ENCODE measurements at places on chromosomes 11 and 22.

DNA sequence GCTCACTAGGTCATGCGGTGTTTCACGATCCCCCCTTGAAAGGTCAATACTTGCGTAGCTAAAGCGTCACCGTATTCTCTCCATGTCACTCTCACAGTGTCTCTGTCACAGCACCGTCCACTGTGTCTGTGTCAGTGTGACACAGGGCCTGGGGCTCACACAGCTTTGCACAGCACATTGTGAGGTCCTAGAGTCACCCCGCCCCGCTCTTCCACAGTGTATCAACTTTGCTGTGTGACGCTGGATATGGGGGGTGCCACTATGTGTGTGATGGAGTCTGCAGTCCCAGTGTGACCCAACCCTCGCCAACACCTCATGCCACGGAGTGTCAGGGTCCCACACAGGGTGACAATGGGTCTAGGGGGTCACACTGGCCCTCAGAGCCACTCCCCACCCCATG is 583 bp downstream of the P4HA3 start:
- DNase-seq, result no peak

DNA sequence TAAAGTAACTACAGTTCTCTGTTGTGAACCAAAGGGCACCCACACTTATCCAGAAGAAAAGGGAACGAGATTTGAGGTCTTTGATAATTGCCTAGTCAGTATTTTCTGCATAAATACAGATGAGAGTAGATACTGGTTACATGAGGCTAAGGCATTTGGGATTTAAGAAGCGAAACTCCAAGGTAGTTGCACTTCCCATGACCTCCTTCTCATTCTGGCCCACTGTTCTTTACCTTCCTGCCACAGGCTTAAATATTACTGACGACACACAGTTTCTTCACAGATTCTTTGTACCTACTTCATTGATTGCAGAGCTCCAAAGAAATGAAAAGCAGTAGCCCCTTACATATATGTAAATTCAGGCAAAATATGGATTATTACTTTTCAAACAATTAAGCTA is 915.3 kb downstream of the LRRC4C start:
- DNase-seq, result no peak

- no peak for DNase-seq
Observed at GRCh38 chr11:69921128-69922014, 102.2 kb upstream of the FGF3 start.

DNA sequence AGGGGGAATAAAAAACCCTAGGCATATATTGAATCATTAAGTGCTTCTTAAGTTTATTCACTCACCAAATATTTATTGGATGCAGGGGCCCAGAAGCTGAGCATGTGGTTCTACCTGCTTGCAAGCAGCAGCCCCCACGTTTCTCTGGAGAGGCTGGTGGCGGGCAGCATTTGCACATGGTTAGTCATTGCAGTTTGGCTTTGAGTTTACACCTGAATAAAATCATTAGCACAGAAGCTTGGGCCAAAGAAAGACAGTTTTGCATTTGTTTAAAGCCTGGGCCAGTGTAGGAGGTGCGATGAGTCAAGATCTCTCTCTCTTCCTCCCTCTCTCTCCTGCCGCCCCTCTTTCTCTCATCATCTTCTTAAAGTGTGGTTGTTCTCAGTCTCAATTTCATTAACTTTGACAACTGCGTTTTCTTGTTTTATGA is 72.6 kb downstream of the C22orf31 start:
- no peak for DNase-seq

GRCh38 chr11:20021212-20021611 is 139.1 kb downstream of the DBX1 start:
- DNase-seq, result no peak

DNA sequence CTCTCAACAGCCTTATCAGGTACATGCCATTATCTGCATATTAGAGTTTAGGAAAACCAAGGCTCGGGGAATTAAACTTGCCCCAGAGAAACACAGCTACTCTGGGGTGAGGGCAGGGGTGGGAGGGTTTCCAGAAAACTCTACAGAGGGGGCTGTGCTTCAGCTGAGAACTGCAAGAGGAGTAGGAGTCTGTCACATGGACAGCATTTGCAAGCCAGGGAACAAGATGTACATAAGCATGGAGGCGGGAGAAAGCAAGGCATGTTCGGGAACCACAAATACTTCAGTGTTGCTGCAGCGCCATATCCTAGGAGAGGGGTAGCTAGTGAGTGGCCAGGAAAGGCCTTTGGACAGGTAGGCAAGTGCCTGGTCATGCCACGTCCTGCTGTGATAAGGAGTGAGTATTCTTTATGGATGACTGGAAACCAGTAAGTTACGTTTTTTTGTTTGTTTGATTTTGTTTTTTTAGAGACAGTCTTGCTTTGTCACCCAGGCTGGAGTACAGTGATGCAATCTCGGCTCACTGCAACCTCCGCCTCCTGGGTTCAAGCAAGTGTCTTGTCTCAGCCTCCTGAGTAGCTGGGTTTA is 57.2 kb downstream of the GRAMD1B start:
- no peak for DNase-seq

- DNase-seq, result no peak
Observed at GRCh38 chr11:68695531-68695930, 11.2 kb downstream of the GAL start.

GRCh38 chr11:12461516-12461915 is 84.1 kb downstream of the PARVA start:
- no peak for DNase-seq

- DNase-seq, result no peak
Observed at GRCh38 chr11:75013051-75013450, 24.3 kb downstream of the NEU3 start.

- no peak for DNase-seq
Observed at GRCh38 chr11:74818283-74818946, 69.8 kb downstream of the RNF169 start.

DNA sequence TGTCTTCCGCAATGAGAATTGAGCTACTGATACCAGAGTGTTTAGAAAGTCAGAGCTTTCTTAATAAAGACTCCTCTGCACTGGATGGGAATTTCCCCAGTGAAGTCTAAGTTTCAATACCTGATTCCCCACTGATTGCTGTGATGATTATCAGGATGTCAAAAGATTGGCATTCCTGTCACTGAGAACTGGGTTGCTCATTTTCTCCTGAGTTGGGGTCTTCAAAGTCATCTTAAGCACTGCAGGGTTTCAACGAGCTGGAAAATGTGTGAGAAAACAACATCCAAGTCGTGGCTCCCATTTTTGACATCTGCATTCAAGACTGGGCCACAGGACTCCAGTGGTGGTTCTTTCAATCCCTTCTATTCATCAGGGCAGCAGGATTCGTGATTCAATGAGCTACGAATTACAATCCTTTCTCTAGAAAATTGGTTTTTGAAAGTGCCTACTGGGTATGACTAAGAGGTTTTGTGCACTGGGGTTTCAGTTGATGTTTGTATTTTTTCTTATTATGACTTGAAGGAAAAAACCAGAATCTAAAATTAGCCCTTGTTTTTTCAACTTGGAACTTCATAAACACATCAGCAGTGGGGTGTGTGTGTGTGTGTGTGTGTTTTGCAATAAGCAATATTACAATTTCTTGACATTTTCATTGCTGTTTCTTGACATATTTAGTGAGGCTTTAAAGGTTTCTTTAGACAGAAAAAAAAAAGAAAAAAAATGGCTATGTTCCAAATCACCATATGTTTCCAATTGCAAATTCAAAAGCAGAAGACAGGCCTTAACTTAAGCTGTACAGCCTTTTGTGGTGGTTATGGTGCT is 233.0 kb downstream of the FAM76B start:
- no peak for DNase-seq

GRCh38 chr22:30181459-30182349 is 64.9 kb downstream of the LIF start:
- DNase-seq, result no peak

GRCh38 chr11:11146830-11147229 is 206.2 kb downstream of the CSNK2A3 start:
- DNase-seq, result no peak

GRCh38 chr22:41028841-41029240 is 63.6 kb upstream of the EP300 start:
- DNase-seq, result no peak

DNA sequence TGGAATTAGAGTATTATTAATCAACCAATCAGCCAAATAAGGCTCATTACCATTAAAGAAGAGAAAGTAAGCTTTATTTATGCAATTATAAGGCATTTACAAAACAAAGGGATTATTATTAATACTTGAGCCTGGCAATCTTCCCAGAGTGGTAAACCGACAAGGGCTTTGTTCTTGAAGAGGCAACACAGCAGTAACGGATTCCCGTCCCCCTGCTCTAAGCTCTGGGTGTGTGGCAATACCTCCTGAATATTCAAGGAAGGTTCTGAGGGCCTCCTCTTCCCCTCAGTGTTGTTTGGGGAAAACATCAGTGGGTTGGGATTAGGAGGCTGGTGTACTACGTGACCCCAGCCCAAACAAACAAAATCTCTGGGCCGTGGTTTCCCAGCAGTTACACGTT is 176.5 kb downstream of the TENM4 start:
- no peak for DNase-seq

- no peak for DNase-seq
Observed at GRCh38 chr22:21937041-21937820, 15.4 kb downstream of the PPM1F start.

DNA sequence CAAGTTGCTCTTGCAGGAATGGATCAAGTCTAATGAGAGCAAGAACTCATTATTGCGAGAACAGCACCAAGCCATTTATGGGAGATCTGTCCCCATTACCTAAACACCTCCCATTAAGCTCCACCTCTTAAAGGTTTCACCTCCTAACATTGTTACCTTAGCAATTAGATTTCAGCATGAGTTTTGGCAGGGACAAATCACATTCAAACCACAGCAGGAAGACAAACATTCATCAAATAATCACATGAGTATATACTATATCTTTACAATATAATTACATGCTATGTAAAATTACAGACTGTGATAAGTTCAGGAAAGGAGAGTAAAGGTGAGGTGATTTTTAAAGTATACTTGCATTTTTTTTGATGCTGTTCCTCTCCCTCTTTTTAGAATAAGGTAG is 6.6 kb upstream of the TEAD1 start:
- DNase-seq, result no peak

GRCh38 chr11:61091373-61092279 is 10.7 kb upstream of the CD5 start:
- no peak for DNase-seq

- no peak for DNase-seq
Observed at GRCh38 chr11:70054004-70054403, 24.1 kb upstream of the ANO1 start.

GRCh38 chr22:33018232-33018864 is 39.8 kb downstream of the SYN3 start:
- no peak for DNase-seq

DNA sequence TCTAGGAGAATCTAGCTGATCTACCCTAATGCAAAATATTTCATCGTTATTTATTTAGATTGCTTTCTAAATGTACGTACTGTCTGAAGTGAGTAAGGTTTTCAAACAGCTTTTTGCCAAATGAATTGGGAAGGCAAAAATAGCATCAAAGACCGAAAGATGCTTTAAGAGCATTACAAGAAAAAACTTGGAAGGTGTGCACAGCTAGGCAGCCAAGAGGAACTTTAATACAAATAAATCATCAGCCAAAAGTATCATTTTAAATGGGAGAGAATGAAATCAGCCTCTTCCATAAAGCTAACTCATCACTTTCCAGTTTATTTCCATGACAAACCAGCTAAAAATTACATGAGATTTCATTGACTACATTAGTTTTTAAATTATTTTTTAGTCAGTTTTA is 30.2 kb upstream of the CFAP300 start:
- no peak for DNase-seq

DNA sequence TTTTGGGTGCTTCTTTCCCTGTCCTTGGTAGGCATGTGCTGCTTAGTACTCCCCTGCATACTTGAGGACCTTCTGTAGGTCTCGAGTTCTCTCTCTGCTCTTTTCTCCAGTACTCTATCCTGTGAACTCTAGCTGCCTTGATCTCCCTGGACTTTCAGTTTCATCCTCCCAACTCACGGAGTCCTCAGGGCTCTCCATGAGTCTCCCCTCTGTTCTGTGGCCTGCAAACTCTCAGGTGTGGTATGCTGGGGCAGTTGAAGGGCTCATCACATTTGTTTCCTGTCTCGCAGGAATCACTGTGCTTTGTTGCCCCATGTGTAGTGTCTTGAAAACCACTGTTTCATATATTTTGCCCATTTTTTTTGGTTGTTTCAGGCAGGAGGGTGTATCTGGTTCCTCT is 3.3 kb upstream of the PACS1 start:
- no peak for DNase-seq

- no peak for DNase-seq
Observed at GRCh38 chr22:40634119-40634903, 2.2 kb downstream of the MRTFA start.

GRCh38 chr22:37672920-37673455 is 2.4 kb upstream of the LGALS1 start:
- DNase-seq, result no peak

DNA sequence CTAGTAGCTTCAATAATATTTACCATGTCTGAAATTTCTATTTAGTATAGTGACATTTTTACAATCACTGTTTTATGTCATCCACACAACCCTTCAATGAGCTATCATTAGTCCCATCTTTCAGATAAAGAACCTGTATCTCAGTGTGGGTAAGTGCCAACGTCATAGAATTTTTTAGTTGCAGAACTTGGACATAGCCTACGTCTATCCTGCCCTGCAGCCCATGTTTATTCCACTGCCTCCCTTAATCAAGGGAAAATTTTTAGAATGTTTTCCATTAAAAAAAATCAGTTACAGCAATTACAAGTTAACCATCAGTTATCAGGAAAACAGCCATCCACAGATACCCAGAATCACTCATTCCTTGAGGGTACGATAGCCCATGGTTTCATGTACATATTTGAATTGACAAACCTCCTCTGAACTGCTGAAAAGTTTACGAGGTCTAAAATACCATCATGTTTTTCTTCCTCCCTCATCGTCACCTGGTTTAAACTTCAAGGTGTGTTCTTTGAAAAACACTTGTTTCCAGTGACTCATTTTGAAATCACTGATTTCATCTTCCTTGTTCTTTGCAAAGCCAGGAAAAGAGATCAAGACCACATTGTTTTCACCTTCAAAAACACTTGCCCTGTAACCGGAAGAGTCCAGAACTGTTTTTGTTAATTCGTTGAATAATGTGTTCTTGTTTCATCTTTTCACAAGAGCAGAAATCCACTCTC is 100.9 kb downstream of the FAM76B start:
- DNase-seq, result no peak

DNA sequence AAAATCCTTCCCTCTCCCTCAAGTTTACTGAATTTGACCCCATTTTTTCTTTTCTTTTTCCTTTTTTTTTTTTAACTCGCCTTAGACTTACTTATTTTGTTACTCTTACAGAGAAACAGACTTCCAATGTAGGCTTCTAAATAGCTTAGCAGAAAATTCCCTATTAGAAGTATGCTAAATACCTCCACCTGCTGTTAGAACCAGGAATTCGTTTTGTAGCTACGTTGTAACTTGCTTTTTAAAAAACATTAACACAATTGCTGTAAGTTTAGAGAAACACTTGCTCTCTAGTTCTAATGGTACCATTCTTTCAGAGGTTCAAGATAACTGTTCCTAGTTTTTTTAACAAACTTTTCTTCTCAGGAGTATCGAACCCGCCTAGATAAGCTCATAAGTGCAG is 324.2 kb downstream of the DCDC1 start:
- DNase-seq, result no peak
